ENCODE measurements at places on chromosomes 6 and 20.

DNA sequence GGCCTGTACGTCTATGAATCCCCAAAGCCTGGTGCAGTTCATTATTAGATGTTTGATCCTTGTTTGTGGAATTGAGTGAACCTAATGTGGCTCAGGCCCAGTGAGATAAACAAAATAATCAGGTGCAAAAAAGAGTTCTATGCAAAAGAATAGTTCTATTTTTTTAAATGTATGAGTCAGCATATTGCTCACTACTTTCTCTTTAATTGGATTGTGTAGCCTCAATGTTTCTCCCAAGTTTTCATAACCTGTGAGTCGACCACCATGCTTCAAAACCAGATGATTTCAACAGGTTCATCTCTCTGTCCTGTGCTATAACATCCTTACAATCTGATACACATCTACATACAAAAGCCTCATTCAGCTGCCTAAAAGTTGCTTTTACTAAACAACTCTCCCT is 116.5 kb upstream of the HDAC2 start:
- no peak for DNase-seq

- no peak for DNase-seq
These were observed 39.8 kb upstream of the TAGAP start for GRCh38 chr6:159084493-159085091.

DNA sequence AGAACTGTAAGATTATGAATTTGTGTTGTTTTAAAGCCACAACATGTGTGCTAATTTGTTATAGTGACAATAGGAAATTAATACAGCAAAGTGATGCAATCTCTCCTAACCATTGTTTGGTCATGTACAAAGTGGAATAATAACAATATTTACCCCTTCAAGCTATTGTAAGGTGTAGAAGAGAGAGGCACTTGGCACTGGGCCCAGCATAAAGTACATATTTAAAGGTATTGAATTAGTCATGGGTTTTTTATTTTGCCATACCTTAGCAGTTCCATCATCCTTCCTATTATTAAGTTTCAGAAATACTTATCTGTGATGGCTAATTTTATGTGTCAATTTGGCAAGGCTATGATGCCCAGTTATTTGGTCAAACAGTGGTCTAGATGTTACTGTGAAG is 322.4 kb upstream of the TSHZ2 start:
- DNase-seq = no peak

- DNase-seq = no peak
These were observed 24.0 kb upstream of the PHACTR3 start for GRCh38 chr20:59580146-59580946.

DNA sequence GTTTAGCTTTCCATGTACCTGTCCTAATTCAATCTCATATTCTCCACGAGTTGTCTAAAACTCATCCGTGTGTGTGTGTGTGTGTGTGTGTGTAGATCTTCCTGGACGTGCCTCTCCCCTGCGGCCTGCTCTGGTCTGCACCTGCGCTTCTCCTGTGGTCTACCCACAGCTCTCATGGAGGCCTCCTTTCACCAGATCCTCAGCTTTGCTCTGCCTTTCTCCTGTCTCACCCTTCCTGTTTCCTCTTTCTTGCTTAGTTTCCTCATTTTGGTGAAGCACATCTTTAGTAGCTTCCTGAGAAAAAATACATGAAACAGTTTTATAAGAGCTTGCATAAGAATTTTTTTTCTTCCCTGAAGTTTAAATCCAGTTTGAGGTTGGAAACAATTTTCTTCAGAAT is 18.1 kb downstream of the SLX4IP start:
- peak; percentile 54 for DNase-seq

DNA sequence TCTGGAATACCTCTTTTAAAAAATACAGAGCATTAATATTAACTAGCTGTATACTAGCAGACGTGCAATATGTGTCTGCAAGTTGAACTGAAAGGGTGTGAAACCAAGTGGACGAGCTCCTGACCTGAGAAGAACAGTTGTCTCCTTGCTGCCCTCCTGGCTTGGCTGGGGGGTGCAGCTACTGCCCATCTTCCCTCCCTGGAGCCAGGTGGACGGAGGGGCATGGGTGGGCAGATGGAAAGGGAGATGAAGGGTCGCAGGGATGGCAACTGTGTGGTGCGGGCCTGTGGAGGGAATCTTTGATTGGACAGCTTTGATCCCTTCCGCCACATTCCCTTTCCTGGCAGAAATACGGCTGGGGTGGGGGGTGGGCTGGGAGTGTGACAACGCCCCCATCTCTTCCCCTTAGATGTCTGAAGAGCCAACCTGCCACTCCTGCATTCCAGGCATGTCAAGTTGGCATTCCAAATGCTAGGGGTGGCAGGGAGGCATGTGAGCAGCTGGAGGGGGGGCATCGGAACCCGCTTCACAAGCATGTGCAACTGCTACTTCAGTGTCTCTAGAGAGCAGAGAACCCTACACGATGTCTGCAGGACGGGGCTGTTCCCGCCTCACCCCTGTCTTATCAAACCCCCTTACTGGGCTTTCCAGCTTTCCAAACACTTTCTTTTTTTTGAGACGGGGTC is 37.3 kb downstream of the SRSF3 start:
- DNase-seq = no peak

- no peak for DNase-seq
These were observed 28.1 kb upstream of the RALGAPA2 start for GRCh38 chr20:20740541-20740940.

DNA sequence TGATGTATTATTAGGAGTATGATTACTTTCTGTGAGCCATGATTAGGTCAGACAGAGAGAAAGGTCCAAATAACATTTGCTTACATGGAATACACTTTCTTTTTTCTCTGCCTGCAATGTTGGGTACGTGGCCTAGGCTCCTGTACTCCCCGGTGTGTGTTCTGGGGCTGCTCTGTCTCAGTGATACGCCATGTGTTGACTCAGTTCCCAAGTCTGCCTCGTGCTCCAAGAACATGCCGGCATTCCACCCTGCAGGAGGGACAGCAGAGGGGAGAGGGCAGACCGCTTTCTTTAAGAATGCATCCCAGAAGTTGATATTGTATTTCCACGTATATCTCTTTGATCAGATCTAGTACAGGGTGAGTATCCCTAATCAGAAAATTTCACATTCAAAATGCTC is 33.3 kb upstream of the THBS2 start:
- no peak for DNase-seq
